ENCODE measurements at places on chromosomes 11 and 22. TPM values are rescaled to one million over a fixed set of nuclear protein-coding genes. Genes with fewer than 3 reads are reported as not detected.
A peak's percentile ranks its signal among the peaks of the same experiment; 100 is the strongest.

DNA sequence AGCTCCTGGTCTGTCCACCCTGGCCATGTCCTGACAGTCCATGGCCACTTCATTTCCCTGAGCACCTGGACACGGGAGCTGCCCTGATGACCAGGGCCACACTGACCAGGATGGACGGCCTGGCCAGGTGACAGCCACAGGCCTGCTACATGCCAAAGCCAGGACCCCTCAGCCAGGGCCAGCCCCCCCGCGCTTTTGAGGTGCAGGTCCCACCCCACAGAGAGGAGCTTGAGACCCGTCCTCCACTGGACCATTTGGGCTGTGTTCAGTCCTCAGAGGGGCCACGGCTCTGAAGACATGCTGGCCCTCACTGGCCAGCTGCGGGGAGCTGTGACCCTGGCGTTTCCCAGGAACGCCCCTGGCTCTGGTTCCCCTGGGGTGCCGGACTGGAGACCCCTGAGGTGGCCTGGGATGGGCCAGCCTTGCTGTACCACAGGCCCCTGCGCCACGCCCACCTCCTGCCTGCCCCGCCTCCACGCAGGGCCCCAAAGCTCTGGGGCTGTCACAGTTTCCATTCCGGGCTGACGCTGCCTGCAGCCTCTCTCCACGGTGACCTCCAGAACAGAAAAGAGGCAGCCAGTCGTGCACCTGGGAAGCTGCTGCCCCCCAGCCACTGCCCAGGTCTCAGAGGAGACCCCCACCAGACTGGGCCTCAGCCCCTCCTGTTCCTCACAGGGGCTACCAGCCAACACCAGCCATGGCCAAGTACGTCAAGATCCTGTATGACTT lies 18.2 kb downstream of the EPS8L2 start:
- H3K27ac ChIP-seq = no peak overlapping the region
- peaks cover 29% of the 10 kb centered on the region for H3K36me3 ChIP-seq
- H3K4me1 ChIP-seq = peaks cover 9% of the 10 kb centered on the region
- H3K27me3 ChIP-seq = no peaks in the 10 kb centered on the region
- no peak overlapping the region for H3K4me3 ChIP-seq
- DNase-seq = no peak

PNPLA2 gene
- 13.7 TPM for total RNA-seq

DNA sequence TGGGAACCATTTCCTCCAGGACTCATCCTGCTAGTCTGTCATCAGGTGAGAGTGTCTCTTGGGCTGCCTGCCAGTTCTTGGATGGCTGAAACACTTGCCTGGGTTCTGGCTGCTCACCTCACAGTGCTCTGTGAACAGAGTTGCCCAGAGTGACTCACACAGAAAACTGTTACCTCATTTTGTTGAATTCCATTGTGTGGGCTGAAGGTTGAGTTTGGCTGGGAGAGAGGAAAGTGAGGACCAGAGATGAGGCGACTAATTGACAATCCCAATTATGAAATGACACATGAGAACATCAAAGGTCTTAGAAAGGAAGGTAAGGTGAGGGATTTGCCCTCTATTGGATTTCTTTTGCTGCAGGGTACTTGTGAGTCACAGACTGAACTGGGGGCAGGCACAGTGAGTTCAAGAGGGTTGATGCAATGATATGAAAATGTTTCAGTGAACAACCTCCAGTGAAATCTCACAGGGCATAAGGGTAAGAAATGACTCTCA lies 20.2 kb upstream of the CALCB start:
- no peak overlapping the region for H3K4me3 ChIP-seq
- H3K27ac ChIP-seq = no peak overlapping the region
- no peaks in the 10 kb centered on the region for H3K4me1 ChIP-seq
- no peaks in the 10 kb centered on the region for H3K36me3 ChIP-seq

DNA sequence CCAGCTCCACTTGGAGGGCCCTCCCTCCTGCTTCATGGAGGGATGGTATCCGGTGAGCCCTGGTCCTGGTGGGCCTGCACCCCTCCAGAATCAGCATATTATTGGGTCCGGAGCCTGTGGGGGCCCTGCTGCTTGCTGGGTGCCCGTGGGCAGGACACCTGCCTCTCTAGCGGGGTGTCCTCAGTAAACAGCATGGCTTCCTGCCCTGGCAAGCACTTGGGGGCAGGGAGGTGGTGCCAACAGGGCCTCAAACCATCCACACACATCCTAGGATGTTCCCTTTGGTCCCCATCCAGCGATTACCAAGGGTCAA lies 108.3 kb downstream of the CTTN start:
- H3K27me3 ChIP-seq = no peaks in the 10 kb centered on the region
- H3K36me3 ChIP-seq = no peaks in the 10 kb centered on the region
- H3K4me3 ChIP-seq = no peak overlapping the region
- H3K4me1 ChIP-seq = no peaks in the 10 kb centered on the region
- DNase-seq = no peak

LRRN4CL gene
- total RNA-seq = 0.08 TPM

SRPRA gene
- total RNA-seq = 28.7 TPM

DNA sequence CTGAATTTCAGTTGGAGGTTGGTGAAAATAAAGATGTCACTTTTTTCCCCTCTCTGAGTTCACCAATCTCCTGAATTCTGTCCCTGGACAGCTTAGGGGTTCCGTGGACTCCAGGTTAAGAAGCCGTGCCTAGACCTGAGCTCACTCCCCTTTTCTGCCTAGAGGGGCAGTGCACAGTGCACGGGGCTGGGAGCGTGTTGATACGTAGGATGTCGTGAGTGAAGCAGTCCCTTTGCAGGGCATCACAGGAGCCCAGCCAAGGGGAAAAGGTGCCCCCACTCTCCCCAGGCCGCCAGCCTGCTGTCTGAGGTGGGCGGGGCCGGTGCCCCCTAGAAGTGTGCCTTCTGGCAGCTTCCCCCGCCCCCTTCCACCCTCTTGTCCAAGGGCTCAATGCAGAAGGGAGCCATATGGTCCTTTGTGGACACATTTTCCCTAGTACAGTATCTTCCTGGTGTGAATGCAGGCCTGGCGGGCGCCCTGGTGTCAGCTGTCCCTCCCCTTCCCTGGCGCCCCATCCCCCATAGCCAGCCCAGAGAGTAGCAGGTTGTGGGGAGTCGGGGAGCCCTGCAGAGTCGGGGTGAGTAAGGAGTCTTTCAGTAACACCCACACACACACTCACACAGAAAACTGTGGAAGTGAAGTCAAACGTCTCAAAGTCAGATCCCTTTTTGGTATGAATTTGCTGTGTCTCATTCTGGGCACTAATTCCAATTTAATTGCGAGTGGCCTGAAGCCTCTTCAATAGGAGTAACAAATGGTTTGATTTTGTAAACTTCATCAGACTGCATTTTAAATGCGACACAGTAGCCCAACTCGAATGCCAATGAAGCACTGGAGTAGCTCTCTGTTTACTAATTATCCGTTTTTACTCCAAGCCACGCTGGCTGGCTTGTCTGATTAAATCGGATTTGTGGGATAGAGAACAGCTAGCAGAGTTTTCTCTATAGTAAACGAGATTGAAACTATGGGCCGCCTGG lies 67.5 kb upstream of the NNMT start:
- H3K27ac ChIP-seq = no peak overlapping the region
- H3K27me3 ChIP-seq = no peaks in the 10 kb centered on the region
- no peak for DNase-seq
- H3K4me1 ChIP-seq = peaks cover 10% of the 10 kb centered on the region

DNA sequence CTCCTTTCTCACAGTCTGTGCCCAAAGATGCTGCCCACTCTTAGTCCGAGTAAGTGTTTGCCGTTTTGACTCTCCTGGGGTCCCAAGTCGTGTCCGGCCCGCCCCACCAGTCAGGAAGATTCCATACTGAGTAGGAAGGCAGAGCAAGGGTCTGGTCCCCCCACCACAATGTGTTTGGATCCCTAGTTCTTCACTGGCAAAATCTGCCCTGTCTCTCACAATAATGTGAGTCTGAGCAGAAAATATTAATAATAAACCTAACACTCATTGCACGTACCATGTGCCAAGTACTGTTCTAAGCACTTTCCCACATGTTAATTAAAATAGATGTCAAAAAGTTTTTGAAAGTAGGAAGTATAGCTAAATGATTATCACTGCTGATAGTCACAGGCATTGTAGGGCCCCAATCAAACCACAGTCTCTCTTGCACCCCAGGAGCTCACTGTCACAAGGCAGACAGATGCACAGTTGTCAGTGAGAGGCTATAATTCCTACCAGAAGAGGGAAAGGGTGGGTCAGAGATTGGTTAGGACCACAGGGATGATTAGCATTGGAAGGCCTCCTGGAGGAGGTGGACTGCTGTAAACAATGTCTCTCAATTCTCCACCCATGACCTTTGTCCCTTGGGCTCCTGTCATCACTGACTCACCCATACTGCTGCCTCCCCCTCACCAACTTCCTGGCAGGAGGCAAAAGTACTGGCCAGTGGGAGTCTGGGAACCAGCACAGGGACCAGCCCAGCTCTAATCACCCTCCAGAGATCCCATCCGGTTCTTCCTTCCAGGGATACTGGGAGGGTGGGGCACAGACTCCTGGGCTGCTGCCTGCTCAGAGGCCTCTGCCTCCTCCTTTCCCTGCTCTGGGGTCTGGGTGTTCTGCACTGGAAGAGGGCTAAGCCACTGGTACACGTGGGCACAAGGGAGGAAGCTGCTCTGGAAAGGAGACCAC lies 1.0 kb upstream of the POLD4 start:
- no peak for DNase-seq
- H3K27me3 ChIP-seq = no peaks in the 10 kb centered on the region
- no peaks in the 10 kb centered on the region for H3K36me3 ChIP-seq
- H3K27ac ChIP-seq = peak overlapping the region; percentile 97
- peaks cover 45% of the 10 kb centered on the region for H3K4me1 ChIP-seq

OR56A1 gene
- under 0.01 TPM for total RNA-seq

DNA sequence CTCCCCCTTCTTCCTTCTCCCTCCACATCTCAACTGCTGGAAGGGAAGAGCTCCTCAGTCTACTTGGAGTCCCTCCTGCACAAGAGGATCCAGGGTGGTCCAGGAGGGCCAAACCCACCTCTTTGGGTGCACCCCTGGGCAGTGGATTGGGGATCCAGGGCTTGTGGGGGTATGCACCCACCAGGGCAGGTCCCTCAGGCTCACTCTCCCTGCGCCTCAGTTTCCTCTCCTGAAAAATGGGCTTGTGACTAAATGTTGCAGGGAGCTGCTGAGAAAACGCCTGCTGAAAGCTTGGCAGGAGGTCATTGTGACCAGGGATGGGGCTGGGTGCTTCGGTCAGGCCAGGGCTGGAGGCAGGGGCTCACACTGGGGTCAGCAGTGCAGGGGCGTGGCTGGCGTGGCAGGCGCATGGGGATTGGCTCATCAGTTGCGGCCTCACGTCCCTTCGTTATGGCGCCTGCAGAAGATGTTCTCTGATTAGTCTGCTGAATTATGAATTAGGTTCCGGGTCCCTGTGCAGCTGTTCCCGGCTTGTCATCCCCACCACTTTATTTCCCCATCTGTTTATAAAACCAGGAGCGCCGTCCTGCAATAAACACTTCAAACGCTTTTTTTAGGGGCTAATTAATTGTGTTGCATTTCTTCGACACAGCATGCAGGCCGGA lies 25.7 kb upstream of the CCDC188 start:
- no peak overlapping the region for H3K27ac ChIP-seq
- H3K4me3 ChIP-seq = no peak overlapping the region
- DNase-seq = no peak
- no peaks in the 10 kb centered on the region for H3K36me3 ChIP-seq
- H3K4me1 ChIP-seq = peaks cover 37% of the 10 kb centered on the region
- H3K27me3 ChIP-seq = no peaks in the 10 kb centered on the region

GRCh38 chr11:112277941-112278340 lies 17.3 kb upstream of the PLET1 start:
- peaks cover 5% of the 10 kb centered on the region for H3K4me1 ChIP-seq
- no peaks in the 10 kb centered on the region for H3K36me3 ChIP-seq
- DNase-seq = no peak
- no peak overlapping the region for H3K4me3 ChIP-seq
- H3K27me3 ChIP-seq = no peaks in the 10 kb centered on the region

- H3K4me1 ChIP-seq = no peaks in the 10 kb centered on the region
- no peaks in the 10 kb centered on the region for H3K36me3 ChIP-seq
- H3K27me3 ChIP-seq = peaks cover 3% of the 10 kb centered on the region
- H3K27ac ChIP-seq = no peak overlapping the region
- no peak for DNase-seq
Observed at GRCh38 chr11:113593698-113594308, 112.3 kb downstream of the TMPRSS5 start.

GRCh38 chr11:118132385-118133151 lies 20.1 kb downstream of the SCN4B start:
- no peak for DNase-seq
- no peak overlapping the region for H3K27ac ChIP-seq
- H3K4me1 ChIP-seq = no peaks in the 10 kb centered on the region
- H3K27me3 ChIP-seq = no peaks in the 10 kb centered on the region
- H3K4me3 ChIP-seq = no peak overlapping the region

DERL3 gene
- total RNA-seq = 1.0 TPM

- H3K27ac ChIP-seq = no peak overlapping the region
- no peak for DNase-seq
- peaks cover 2% of the 10 kb centered on the region for H3K36me3 ChIP-seq
- H3K4me3 ChIP-seq = no peak overlapping the region
- no peaks in the 10 kb centered on the region for H3K27me3 ChIP-seq
Observed at GRCh38 chr22:35804421-35804820, 86.7 kb downstream of the APOL5 start.

C11orf54 gene
- total RNA-seq = 79.8 TPM

DNA sequence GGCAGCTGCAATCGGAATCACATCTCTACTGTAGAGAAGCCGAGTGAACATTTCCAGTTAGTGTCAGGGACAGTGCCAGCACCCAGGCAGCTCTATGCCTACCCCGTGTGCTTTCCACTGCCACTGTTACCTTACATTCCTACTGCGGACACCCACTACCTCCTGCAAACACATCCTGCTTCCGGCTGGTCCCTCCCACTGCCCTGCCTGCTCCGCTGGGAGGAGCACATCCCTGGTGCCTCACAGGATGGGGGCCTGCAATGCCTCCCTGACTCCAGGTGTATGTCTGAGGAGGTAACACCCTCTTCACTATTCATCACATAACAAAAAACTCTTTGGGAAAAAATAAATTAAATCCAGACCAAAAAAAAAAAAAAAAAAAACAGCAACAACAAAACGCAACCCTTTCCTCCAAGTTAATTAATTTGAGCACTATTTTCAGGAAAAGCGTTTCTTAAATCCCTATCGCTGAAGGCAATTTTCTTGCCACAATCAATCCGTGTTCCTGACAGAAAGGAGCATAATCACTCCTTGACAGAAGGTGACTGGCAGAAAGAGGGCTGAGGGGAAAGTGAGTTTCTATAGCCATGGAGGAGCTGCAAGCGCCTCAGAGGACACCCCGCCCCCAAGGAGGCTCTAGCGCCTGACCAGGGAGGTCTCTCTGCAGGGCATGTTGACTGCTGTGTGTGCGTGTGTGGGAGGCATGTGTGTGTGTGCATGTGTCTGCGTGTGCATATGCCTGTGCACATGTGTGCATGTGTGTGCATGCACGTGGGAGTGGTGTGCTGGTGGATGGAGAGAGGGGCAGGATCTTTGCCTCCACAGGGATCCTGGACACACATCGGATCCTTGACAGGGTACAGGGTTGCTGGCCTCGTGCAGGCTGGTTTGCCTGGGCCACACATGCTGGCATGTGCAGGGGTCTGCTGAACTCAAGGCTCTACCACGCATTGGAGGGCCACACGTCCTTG lies 134.8 kb upstream of the NTM start:
- DNase-seq = no peak
- no peak overlapping the region for H3K4me3 ChIP-seq
- no peak overlapping the region for H3K27ac ChIP-seq
- H3K27me3 ChIP-seq = no peaks in the 10 kb centered on the region
- no peaks in the 10 kb centered on the region for H3K4me1 ChIP-seq

GRCh38 chr11:72758304-72758689 lies 6.1 kb upstream of the ARAP1 start:
- H3K27me3 ChIP-seq = no peaks in the 10 kb centered on the region
- DNase-seq = no peak
- no peak overlapping the region for H3K4me3 ChIP-seq
- peaks cover 3% of the 10 kb centered on the region for H3K4me1 ChIP-seq
- H3K36me3 ChIP-seq = peaks cover 16% of the 10 kb centered on the region

Measured in liver (tissue), 10 donors.